Osteoblast (primary cell): ENCODE measurements at places on chromosomes 2 and 18. TPM values are rescaled to one million over a fixed set of nuclear protein-coding genes. Genes with fewer than 3 reads are reported as not detected.

DNA sequence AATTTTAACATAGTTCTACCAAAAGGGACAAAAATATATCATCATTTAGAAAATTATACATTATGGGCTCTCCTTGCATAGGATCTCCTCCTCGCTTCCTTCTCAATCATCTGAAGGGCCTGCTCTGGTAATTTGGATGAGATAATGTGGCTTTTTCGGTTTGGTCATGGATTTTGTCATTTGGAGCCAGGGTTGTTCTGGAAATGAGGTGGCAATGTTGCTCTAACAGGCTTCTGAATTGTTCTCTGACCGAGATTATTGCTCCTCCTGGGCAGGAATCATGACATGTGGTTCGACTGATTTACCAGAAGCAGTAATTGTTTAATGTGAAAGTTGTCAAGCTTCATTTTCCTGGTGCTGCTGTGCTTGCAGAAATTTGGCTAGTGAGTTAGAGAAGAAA is 194.7 kb upstream of the ERBB4 start:
- no peak for DNase-seq

- DNase-seq, result no peak
Observed at GRCh38 chr2:97747285-97747684, 33.9 kb downstream of the ZAP70 start.

- no peak for DNase-seq
Observed at GRCh38 chr18:56034949-56035348, 447.0 kb upstream of the TCF4 start.

C2orf78 gene
- total RNA-seq, result not detected in 2 replicates
